ENCODE measurements at places on chromosomes 13 and 19. TPM values are rescaled to one million over a fixed set of nuclear protein-coding genes. Genes with fewer than 3 reads are reported as not detected.

Gene ZNF763
- polyA plus RNA-seq: 2.2 TPM

- no peak for DNase-seq
Observed at GRCh38 chr13:45474584-45475454, 10.1 kb downstream of the COG3 start.

DNA sequence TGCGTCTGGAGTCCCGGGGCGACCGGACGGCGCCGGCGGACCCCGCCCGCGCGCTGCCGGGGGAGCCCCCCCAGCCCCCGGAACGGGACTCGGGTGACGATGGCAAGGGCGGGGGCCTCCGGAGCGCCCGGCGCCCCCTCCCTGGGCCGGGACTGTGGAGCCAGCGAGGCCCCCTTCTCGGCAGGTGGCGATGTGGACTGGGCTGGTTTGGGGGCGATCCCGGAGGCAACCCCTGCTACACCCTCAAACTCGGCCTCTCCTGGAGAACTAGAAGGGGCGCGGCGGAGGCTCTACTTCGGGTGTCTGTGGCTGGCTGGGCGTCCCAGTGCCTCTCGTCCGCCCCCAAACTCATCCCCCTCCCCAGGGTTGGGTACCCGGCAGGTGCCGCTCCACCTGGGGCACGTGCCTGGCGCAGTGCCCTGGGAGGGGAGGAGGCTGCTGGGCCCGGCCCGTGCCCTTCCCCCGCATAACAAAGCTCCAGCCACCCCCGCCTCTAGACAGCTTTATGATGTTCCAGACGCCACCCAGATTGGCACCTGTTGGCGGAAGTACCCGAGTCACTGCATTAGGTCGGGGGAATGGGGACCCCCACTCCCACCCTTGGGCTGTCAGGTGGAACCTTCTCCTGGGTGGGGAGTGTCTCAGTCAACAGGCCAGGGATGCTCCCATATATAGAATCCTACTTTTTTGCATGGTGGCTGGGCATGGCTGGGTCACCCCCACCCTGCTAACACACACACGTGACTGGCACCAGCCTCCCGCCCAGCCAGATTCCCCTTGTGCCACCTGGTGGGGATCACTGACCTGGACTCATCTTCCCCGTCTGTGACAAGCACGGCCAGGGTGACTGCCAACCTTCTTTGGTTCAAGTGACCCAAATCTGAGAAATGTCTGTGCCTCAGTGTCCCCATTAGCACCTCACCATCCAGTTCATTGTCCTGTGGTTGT is 722 bp downstream of the PKN1 start:
- peak; percentile 58 for DNase-seq

Gene POSTN
- 2,826 TPM for polyA plus RNA-seq

- no peak for DNase-seq
Observed at GRCh38 chr19:38360839-38361631, 13.3 kb upstream of the PSMD8 start.

Gene HPN
- polyA plus RNA-seq: 0.30 TPM

DNA sequence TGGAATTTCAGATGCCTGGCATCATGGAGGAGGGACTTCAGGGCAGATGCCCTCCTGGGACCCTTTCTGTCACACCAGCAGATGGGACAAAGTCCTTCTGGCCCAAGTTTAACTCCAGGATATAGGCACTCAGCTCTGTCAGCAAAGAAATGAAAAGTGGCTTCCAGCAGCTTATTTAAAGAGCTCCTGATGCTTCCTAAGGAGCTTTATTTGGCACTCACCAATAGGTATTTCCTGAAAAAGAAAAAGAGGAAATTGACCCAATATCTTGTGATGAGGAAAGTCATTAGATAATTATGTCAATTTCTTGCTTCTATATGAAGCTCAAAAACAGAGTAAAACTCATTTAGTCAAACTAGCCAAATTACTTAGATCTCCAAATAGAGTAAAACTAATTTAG is 224.6 kb downstream of the RAP2A start:
- DNase-seq: no peak

Gene CD37
- polyA plus RNA-seq: 21.6 TPM

Gene TPTE2
- polyA plus RNA-seq: not detected

DNA sequence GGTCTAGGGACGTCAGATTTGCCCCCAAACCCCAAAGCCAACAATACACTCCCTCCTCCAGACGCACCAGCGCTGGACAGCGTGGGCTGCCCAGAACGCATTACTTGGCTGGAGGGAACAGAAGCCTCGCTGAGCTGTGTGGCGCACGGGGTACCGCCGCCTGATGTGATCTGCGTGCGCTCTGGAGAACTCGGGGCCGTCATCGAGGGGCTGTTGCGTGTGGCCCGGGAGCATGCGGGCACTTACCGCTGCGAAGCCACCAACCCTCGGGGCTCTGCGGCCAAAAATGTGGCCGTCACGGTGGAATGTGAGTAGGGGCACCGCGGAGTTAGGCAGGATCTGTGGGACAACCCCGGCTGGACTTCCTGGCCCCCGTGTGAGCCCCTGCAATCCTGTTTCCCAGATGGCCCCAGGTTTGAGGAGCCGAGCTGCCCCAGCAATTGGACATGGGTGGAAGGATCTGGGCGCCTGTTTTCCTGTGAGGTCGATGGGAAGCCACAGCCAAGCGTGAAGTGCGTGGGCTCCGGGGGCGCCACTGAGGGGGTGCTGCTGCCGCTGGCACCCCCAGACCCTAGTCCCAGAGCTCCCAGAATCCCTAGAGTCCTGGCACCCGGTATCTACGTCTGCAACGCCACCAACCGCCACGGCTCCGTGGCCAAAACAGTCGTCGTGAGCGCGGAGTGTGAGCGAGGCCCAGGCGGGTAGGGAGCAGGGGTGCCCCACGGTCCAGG is 4.0 kb downstream of the ICAM5 start:
- no peak for DNase-seq

DNA sequence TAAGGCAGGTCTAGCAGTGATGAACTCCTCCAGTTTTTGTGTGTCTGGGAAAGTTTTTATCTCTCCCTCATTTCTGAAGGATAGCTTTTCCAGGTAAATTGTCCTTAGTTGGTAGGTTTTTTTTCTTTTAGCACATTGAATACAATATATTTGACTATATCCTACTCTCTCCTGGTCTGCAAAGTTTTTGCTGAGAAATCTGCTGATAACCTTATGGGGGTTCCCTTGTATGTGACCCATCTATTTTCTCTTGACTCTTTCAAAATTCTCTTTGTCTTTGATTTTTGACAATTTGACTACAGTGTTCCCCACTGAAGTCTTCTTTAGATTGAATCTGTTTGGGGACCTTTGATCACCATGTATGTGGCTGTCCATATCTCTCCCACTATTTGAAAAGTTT is 42.6 kb upstream of the ZNF507 start:
- DNase-seq: no peak
